Upper lobe of right lung (tissue), 1 donor: ENCODE measurements at places on chromosomes 13 and 19. TPM values are rescaled to one million over a fixed set of nuclear protein-coding genes. Genes with fewer than 3 reads are reported as not detected.

DNA sequence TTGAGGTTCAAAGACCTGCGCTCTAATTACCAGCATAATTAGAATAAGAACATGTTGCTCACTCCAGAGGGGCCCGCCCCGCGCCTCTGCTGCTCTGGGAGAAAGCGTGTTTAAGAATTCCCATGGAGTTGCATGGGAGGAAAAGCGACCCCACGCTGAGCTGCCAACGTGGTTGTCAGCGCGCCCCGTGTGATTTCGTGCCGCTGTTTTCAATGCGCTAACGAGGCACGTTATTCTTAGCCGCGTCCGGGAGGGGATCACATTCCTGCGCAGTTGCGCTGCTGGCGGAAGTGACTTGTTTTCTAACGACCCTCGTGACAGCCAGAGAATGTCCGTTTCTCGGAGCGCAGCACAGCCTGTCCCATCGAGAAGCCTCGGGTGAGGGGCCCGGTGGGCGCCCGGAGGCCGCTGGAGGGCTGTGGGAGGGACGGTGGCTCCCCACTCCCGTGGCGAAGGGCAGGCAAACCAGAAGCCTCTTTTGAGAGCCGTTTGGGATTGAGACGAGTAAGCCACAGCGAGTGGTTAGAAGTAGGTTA is 173.8 kb upstream of the SOX1 start:
- peaks cover 43% of the 10 kb centered on the region for H3K27me3 ChIP-seq
- no peaks in the 10 kb centered on the region for H3K36me3 ChIP-seq
- H3K4me1 ChIP-seq, result peaks cover 5% of the 10 kb centered on the region
- H3K4me3 ChIP-seq, result no peak overlapping the region

DNA sequence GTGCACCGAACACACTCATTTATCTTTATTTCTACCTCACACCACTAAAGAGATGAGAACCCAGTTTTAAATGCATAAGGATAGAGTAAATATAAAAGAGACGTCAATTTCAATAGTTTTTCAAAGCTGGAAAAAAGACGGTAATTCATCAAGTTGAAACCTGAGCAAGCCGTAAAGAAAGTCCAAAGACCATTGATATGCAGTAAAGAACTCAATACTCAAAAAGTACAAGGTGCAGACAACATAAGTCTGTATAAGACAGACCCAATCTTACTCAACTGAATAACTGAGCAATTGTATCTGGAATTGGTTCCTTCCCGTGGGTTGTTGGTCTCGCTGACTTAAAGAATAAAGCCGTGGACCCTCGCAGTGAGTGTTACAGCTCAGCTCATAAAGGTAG is 82.1 kb downstream of the SERP2 start:
- no peaks in the 10 kb centered on the region for H3K4me1 ChIP-seq
- no peak for DNase-seq
- no peak overlapping the region for H3K4me3 ChIP-seq
- no peaks in the 10 kb centered on the region for H3K27me3 ChIP-seq
- H3K27ac ChIP-seq, result no peak overlapping the region

GRCh38 chr19:48953990-48954594 is 583 bp upstream of the BAX start:
- peak overlapping the region; percentile 92 for H3K27ac ChIP-seq
- H3K36me3 ChIP-seq, result peaks cover 9% of the 10 kb centered on the region
- peaks cover 13% of the 10 kb centered on the region for H3K4me1 ChIP-seq
- DNase-seq, result no peak
- H3K4me3 ChIP-seq, result peak overlapping the region; percentile 97
- H3K27me3 ChIP-seq, result no peaks in the 10 kb centered on the region

DNA sequence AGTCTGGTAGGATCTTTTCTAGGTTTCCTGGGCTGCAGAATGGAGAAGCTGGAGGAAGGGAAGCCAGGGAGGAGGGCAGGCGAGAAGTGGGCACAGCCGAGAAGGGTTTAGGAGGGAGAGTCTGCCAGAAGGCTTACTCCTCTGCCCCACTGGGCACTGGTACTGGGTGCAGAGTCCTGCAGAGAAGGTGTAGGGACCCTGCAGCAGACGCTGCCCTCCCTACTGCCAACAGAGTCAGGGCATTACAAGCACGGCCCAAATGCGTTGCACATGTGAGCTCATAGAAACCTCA is 726 bp upstream of the PEPD start:
- H3K27ac ChIP-seq, result no peak overlapping the region
- no peaks in the 10 kb centered on the region for H3K27me3 ChIP-seq
- H3K36me3 ChIP-seq, result no peaks in the 10 kb centered on the region
- peaks cover 16% of the 10 kb centered on the region for H3K4me1 ChIP-seq
- DNase-seq, result no peak

DNA sequence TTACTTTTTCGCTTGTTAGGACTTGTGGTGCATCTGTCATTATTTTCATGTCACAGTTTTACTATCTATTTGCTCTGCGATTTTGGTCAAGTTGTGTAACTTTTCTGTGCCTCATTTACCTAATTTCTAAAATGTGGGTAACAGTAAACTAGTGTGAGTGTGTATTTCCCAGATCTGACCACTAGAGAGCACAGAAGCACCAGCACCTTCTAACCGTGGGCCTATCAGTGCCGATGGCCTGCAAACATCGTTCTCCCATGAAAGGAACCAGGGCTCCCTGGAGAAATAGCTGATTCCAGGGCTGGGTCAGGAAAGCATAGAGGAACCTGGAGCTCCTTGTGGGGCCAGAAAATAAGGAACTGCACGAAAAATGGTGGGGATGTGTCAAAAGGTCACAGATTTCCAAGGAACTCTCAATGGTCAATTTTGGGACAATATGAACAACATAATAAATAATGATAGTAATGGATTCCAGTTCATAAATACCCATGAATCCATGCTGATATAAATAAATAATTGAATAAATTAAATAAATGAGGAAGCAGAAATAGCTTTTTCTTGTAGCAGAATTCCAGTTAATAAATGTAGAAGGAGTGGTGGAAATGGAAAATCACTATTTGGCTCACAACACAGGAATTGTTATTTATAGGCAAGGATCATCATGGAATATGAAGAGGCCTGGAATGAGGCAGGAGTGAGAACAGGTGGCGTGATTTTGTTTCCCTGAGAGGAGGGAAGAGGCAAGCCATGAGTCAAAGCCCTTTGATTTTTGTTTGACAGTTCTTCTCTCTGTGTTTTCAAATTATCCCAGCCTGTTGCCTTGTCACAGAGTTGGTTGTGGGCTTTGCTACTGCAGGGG is 31.1 kb downstream of the CEACAM8 start:
- H3K36me3 ChIP-seq, result no peaks in the 10 kb centered on the region
- peaks cover 13% of the 10 kb centered on the region for H3K27me3 ChIP-seq
- H3K4me3 ChIP-seq, result no peak overlapping the region
- DNase-seq, result no peak

- no peaks in the 10 kb centered on the region for H3K36me3 ChIP-seq
These were observed 8.0 kb upstream of the SAE1 start for GRCh38 chr19:47122359-47123335.

EFNB2 gene
- total RNA-seq, result 55.1 TPM

KLHL1 gene
- total RNA-seq, result not detected

- peaks cover 6% of the 10 kb centered on the region for H3K36me3 ChIP-seq
- H3K4me3 ChIP-seq, result no peak overlapping the region
- no peaks in the 10 kb centered on the region for H3K27me3 ChIP-seq
- no peak overlapping the region for H3K27ac ChIP-seq
- DNase-seq, result peak; percentile 86
These were observed 7.7 kb upstream of the LRG1 start for GRCh38 chr19:4547303-4548237.

DNA sequence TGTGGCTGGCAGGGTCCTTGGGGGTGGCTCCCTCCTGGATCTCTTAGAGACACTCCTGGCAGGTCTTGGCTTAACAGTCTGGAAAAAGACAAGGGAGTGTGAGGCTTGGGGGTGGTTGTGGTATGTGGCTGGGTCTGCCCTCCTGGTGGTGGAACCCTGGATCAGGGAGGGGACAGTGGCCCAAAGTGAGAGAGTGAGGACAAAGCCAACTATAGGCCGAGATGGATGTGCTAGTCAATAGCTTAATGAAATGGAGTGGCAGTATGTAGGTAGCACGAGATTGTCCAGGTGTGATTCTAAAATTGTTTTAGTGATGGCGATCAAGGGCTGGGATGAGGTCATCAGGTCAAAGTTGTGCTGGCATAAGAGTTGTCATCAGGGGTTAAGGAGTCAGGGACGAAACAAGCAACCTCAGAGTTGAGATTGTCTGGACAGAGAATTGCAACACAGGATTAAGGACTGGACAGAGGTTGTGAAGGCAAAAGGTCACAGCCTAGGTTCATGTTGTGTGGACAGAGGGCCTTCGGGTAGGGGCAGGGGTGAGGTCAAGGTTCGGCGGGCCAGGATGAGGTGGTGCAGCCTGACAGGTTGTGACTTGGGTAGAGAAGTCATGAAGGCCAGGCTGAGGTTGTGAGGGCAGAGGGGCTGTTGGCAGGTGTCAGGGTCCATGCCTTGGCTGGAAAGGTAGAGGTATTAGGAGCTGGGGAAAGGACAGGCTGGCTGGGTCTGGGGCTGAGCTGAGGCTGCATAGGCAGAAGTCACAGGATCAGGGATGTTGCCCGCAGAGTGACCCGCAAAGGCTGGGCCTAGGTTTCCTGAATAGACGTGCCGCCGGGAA is 4.5 kb upstream of the RASAL3 start:
- peak overlapping the region; percentile 42 for H3K4me3 ChIP-seq
- no peak overlapping the region for H3K27ac ChIP-seq
- peak; percentile 12 for DNase-seq
- no peaks in the 10 kb centered on the region for H3K36me3 ChIP-seq

DNA sequence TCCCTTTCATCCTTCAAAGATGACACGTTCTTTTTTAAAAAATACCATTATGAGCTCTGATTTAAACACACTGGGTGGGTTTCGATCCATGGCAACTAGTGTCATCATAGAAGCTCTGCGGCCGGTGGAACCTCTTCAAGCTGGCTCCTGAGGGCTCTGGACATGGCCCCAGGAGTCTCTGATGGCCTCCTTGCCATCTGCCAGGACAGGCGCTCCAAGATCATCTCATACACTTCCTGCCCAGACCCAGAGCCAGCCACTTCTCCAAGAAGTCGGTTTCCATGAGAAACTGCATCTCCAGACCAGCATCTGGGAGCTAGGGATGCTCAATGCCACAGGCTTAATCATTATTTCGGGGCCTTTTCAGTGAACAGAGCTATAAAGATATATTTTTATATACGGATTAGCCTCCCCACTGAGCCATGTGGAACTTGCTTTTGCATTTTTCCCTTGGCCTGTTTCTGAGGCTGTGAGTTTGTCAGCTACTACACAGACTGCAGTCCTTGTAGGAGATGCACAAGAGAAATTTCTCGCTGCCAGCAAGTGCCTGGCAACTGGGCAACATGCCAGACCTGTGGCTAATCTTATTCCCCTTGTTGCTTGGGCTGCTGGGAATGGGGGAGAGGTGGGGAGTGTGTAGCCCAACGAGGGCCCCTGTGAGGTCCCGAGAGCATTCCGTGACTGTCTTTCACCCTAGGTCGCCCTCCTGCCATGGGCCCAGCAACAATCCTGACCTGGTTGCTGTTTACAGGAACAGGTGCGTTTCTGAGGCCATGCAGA is 15.9 kb downstream of the SUGP1 start:
- H3K36me3 ChIP-seq, result peaks cover 88% of the 10 kb centered on the region
- no peak overlapping the region for H3K4me3 ChIP-seq
- no peaks in the 10 kb centered on the region for H3K4me1 ChIP-seq
- H3K27me3 ChIP-seq, result no peaks in the 10 kb centered on the region
- DNase-seq, result no peak

KIR2DL4 gene
- total RNA-seq, result 0.46 TPM

GPR12 gene
- not detected for total RNA-seq

NUMBL gene
- 19.5 TPM for total RNA-seq

IL11 gene
- total RNA-seq, result 0.84 TPM

DNA sequence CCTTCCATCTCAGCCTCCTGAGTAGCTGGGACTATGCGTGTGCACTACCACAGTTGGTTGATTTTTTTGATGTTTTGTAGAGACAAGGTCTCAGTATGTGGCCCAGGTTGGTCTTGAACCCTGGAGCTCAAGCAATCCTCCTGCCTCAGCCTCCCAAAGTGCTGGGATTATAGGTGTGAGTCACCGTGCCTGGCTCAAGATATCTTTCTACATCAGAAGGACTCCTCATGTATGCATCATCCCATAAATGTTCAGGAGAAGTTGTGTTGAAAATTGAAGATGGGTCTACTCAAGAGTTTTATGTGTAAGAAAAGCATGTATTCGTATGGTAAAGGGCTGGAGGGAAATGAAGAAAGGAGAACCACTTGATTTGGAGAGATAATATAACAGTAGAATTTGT is 71.8 kb upstream of the STK24 start:
- DNase-seq, result no peak
- H3K27ac ChIP-seq, result no peak overlapping the region
- no peak overlapping the region for H3K4me3 ChIP-seq
- no peaks in the 10 kb centered on the region for H3K27me3 ChIP-seq

DNA sequence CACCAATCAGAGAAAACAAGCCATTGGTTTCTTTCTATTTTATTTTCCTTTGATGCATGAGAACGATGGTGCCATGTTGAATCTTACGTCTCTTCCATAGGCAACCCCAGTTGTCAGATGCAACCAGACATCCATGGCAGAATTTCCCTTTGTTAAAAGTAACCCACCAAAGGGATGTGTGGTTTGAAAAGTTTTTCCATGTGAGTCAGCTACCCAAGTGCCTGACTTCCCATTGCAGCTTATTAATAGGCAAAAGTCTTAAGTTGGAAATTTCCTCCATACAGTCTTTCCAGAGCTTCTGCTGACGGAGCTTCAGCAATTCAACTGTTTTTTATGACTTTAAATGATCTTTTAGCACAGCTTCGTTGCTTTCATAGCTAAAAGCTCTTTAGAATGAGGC is 73.8 kb upstream of the FAM216B start:
- H3K27me3 ChIP-seq, result no peaks in the 10 kb centered on the region
- H3K4me1 ChIP-seq, result no peaks in the 10 kb centered on the region
- H3K4me3 ChIP-seq, result no peak overlapping the region
- H3K36me3 ChIP-seq, result no peaks in the 10 kb centered on the region
- no peak overlapping the region for H3K27ac ChIP-seq

SYT3 gene
- 2.5 TPM for total RNA-seq

DNA sequence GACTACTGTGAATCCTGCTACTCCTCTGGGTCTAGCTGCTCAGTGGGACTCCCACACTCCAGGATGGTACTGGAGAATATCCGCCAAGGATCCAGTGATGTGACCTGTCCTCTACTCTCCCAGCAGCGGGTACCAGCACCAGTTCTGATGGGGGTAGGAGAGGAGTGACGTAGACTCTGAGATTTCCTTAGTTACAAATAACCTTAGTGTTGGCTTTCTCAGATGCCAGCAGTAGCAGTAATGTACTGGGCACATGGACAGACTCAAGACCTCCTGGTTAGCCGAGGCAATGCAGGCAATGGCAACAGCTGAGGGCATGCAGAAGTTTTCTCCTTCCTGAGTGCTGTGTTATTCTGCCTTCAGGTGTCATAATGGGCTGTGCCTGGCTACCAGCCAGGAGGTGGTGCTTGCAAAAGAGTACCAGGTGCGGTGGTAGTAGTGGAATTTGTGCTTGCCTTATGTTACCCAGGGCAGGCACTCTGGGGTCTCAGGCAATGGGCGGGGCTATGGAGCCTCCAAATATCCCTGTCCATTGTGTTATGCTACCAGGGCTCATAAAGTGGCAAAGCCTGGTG is 105.3 kb upstream of the KLF5 start:
- peaks cover 4% of the 10 kb centered on the region for H3K36me3 ChIP-seq
- peak; percentile 80 for DNase-seq
- no peak overlapping the region for H3K4me3 ChIP-seq
- no peaks in the 10 kb centered on the region for H3K4me1 ChIP-seq
- H3K27ac ChIP-seq, result no peak overlapping the region

- peaks cover 6% of the 10 kb centered on the region for H3K4me1 ChIP-seq
- no peak for DNase-seq
- no peaks in the 10 kb centered on the region for H3K27me3 ChIP-seq
- no peak overlapping the region for H3K4me3 ChIP-seq
- peaks cover 10% of the 10 kb centered on the region for H3K36me3 ChIP-seq
These were observed 19.5 kb downstream of the MAN2B1 start for GRCh38 chr19:12647047-12647446.

DOCK9 gene
- 170 TPM for total RNA-seq
